G401 (cell line): ENCODE measurements at places on chromosomes 3 and 15. TPM values are rescaled to one million over a fixed set of nuclear protein-coding genes. Genes with fewer than 3 reads are reported as not detected.

The NR1I2 gene
- total RNA-seq, result not detected in 2 replicates

GRCh38 chr15:64046421-64047153, at the start of gene DAPK2:
Gene DAPK2, minus strand, starts transcription at chr15:64046485. Its CDS starts 6,224 bp downstream, at chr15:64040261.
- peak; percentile 40 for DNase-seq

GRCh38 chr15:70703096-70703878, 60.1 kb downstream of the UACA start:
- DNase-seq, result peak; percentile 20

The SYNM gene
- 21.8 and 26.1 TPM in 2 replicates for total RNA-seq

GRCh38 chr3:116896116-116896515, 186.5 kb downstream of the TUSC7 start:
- no peak for DNase-seq

- no peak for DNase-seq
These were observed 68.0 kb downstream of the DIPK2A start for GRCh38 chr3:144039661-144040060.

GRCh38 chr15:39819533-39819932, 36.9 kb upstream of the FSIP1 start:
- DNase-seq, result no peak
